ENCODE measurements at places on chromosomes 7 and 10.

DNA sequence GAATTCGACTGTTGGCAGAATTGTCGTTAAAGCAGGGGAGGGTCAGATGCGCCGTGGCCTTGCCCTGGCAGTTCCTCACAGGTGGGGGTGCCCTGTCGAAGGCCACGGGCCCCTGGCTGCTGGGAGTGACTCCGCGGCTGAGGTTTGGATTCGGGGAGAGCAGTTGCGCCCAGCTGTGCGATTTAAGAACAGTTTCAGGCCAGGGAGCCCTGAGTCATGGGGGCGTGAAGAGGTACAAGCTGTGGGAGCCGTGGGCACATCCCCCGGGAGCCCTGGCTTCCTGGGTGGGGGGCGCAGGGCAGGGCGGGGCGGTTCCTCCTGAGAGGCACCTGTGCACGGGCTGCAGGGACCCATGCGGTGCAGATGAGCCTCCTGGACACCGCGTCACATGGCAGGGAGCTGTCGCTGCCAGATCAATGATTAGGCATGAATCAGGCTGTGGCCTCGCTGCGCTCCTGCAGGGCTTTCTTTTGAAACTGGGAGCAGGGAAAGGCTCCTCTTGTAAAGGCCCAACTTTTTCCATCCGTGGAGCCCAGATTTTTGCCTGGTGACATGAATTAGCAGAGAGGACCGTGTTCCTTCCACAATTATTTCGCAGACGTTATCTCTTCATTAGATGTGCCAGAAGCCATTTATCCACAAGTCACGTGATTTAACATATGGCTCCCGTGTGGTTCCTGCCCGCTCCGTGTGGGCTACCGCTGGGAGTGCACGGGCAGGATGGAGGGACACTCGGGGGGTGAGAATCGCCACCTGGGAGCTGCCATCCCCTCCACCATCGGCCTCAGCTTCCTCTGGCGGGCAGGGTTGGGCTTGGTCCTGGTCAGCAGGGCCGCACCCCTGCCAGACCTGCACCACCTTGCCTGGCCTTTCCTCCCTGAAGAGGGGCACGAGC lies 918 bp downstream of the PWWP2B start:
- DNase-seq = peak; percentile 32

DNA sequence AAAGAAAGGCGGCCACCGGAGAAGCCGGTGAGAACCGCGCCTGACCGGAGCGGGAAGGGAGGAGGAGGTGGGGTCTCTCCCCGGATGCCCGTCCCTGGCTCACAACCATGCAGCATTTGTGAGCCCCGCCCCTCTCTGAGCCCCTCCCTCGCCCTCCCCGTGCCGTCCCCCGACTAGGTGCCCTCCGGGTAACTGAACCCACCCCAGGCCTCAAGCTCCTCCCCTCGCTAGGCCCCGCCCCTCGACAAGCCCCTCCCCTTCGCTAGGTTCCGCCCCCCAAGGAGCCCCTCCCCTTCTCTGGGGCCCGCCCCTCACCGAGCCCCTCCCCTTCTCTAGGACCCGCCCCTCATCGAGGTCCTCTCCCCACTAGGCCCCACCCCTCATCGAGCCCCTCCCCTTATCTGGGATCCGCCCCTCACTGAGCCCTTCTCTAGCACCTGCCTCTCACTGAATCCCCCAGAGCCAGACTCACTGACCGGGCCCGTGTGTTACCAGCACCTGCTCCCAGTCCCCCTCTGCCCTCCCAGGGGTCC lies 42.2 kb upstream of the HSPB1 start:
- DNase-seq = no peak

GRCh38 chr10:132551808-132552130 lies 14.2 kb downstream of the INPP5A start:
- no peak for DNase-seq

DNA sequence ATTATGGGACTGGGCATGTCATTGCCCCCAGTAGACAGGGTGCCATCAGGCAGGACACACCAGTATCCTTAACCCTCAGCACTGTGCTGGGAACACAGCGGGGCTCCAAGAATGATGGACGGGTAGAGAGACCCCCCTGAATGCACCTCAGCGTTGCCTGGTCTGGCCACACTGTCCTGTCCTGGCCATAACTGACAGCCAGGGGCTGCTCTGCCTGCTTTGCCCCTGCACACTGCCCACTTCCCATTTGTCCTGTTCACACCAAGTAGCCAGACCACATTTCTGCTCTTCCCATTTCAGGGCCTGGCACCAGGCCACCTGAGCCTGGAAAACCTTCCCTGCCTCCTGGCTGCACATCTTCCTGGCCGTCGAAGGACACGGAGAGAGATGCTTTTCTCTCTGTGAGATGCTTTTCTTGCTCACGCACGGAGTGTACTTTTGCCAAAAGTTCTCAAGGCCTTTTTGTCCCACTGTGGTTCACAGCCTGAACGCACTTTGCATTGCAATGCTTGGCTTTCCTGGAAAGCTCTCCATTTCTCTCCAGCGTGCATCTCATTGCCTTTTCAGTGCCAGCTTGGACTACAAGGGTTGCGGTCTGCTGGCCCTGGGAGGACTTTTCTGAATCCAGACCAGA lies 131.0 kb upstream of the EEPD1 start:
- DNase-seq = no peak

DNA sequence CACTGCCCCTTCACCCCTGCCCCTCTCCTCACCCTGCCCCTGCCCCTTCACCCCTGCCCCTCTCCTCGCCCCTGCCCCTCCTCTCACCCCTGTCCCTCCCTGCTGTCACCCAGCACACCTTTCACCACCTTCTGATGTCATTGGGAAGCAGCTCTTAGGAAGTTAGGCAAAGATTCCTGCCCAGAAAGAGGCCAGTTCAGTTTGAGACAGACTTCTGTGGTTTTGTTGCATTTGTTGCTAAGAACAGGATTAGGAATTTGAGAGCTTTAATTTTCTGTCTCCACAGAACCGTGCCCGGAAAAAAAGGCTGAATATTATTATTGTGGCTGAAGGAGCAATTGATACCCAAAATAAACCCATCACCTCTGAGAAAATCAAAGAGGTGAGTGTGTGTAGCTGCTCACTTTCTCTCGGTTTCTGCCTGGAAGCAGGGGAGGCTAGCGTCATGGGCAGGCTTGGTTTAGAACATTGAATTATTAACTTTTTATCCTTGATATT lies 39.6 kb downstream of the PFKP start:
- no peak for DNase-seq

- DNase-seq = no peak
These were observed 124.6 kb downstream of the AUTS2 start for GRCh38 chr7:69722843-69723242.

DNA sequence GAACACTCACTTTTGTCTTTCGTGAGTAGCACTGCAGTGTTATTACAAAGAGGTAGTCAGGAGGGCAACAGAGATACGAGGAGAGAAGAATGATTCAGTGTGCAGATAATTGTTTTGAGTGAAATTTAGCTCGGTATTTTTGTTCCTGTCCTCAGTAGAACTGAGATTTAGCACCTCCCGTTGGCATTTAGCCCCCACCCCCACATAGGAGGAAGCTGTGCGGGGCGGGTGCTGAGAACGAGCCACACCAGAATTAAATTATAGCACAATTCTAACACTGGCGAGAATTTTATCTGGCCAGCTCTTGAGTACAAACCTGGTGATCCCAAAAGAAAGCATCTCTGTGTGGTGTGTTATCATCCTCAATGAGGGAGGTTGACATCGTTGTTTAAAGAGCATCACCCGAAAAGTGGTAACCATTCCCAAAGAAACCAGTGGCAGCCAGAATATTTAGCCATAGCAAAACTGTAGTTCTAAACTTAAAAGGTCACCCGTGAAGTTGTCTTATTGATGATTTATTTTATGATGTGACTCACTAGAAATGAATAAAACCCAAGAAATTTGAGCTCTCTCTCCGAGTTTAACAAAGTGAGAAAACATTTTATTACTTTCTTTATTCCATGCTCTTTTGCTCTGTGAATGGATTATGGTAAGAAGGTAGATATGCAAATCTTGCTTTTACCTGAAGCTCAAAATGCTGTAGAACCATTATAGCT lies 612.2 kb downstream of the SUGCT start:
- no peak for DNase-seq

- no peak for DNase-seq
These were observed 25.8 kb downstream of the TACC2 start for GRCh38 chr10:122014652-122015248.

DNA sequence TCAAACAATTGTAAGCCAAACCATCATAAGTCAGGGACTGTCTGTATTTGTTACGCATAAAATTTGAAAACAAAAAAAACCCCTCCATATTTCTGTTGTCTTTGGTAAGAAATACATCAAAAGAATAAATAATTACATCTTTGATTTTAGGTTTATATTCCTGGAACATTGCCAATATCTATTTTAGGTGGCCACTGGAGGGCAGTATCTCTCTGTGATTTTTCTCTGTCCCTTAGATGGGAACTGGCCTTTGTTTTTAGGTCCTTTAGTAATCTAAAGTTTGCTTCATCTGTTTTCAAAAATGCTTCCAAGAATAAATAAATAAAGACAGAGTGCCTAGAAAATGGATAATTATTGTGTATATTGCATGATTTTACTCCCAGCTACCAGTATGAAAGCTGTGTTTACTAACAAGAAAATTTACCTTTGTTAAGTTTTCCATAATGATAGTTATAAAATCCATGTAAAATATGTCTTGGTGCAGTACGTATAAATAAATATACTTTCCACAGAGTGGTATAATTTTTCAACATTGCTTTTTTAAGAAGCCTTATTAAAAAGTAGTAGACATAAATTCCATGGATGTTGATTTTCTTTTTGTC lies 64.2 kb downstream of the PHYHIPL start:
- peak; percentile 54 for DNase-seq

DNA sequence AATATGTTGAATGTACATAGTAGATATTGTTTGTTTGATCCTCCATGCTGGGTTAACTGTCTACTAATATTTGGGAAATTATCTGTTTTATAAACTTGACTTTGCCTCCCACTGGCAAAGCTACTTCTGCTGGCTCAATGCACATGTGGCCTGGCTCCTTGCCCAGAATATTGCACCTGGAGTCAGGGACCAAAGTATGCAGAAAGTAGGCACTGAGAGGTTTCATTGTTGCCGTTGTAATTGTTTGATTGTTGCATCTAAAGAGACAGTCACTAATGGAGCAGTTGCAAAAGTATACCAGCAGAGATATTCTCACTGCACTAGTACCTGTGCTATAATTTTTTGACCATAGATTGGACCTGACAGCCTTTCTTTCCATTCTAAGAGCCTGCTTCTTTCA lies 137.8 kb upstream of the CNTNAP2 start:
- no peak for DNase-seq

DNA sequence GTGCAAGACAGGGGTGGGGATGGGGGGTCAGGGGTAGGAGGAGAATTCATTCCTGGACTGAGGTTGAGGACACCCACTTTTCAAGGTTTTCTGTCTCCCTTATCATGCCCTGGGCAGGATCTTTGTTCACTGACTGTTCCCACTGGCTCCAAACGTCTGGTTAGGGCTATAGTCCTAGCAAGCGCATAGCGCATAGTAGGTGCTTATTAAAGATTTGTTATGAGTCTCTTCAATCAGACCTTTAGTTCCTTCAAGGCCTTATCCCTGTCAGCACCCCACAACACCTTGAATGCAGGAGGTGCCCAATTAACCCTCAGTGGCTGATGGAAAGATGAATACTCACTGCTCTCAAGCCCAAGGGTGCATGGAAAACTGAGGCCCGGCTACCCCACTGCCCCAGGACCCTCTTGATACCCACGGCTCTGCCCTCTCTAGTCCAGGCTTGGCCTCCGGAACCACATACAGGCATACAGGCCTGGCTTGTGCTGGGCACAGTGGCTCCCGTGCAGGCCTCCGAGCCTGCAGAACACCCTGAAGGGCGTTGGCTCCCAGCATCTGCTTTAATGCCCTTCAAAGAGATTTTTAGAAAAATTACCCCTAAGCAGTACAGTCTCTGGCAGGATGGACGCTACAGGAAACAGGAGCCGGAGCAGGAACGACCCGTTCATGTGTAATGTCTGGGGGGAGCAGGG lies 177.7 kb downstream of the SH3PXD2A start:
- DNase-seq = no peak

DNA sequence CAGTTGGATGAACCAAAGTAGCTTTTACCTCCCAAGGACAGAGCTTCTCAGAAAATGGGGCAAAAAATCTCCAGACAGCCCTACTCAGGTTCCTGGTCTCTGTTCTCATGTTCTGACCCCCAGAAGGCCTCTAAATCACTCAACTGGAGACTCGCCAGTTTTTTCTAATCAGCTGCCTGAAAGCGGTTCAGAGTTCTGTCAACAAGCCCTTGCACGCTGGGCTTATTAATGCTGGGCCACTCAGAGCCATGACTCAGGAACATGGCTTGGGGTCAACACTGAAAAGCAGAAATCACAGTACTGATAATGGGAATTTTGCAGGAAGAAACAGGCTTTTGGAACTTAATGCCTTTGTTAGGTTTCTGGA lies 15.3 kb downstream of the ECHDC3 start:
- peak; percentile 30 for DNase-seq

DNA sequence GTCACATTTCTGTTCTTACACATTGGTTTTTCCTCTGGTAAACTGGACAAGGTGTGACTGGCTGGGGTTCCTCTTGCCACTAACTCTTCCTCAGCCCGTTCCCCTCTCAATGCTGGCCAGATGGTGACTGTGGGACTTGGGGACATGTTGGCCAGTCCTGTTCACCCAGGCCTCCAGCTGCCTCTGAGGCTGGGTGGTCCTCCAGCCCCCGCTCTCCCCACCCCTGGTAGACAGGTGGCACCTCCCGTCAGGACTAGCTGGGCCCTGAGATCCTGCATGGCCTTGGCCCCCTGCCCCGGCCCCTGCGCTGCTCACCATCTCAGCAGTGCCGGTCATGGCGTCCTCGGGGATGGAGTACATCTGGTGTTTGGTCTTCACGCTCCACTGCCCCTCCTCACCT lies 10.8 kb upstream of the MYL7 start:
- DNase-seq = no peak

GRCh38 chr10:69321039-69321715 lies 42.9 kb downstream of the HK1 start:
- DNase-seq = no peak

- DNase-seq = no peak
These were observed 1338.7 kb downstream of the REEP3 start for GRCh38 chr10:64859911-64860310.

DNA sequence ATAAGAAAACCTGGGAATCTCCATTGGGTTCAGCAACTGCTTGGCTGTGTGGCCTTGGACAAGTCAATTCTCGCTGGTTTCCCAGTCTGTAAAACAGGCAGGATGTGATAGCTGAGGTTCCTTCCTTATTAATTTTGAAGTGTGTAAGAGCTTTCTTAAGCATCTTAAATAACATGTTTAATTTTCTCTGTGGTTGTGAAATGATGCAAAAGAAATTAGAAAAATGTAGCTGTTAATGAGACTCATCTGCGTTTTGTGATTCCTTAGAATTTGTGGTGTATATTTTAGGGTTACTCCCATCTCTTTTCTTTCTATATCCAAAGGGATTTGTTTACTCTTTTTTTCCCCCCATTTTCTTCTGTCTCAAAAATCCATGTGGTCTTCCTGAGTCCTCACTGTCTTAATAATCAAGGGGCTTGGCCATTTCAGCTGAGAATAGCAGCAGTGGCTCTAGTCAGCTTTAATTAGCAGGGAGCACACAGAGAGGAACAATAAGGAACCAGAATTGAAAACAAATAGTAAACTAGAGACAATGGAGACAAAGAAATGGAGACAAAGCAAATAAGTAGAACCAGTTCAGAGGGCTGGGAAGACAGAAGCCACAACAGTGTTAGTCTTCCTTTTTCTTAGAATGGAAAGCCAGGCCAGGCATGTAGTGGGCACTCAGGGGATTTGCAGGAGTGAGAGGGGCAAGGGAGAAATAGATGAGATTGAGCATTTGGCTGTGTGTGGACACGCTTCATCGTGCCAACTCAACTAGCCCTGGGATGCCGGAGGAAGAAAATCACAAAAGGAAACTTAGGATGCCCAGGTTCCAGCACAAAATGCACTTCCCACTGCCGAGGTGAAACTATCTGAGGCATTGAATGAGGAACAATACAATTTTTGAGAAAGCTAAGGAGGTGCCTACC lies 93.9 kb downstream of the CHN2 start:
- peak; percentile 54 for DNase-seq

Measured in skin of body (tissue), 3 donors.